ENCODE measurements at places on chromosomes 12 and 14.

GRCh38 chr14:99273766-99274345, 1.9 kb upstream of the BCL11B start:
- DNase-seq = no peak

DNA sequence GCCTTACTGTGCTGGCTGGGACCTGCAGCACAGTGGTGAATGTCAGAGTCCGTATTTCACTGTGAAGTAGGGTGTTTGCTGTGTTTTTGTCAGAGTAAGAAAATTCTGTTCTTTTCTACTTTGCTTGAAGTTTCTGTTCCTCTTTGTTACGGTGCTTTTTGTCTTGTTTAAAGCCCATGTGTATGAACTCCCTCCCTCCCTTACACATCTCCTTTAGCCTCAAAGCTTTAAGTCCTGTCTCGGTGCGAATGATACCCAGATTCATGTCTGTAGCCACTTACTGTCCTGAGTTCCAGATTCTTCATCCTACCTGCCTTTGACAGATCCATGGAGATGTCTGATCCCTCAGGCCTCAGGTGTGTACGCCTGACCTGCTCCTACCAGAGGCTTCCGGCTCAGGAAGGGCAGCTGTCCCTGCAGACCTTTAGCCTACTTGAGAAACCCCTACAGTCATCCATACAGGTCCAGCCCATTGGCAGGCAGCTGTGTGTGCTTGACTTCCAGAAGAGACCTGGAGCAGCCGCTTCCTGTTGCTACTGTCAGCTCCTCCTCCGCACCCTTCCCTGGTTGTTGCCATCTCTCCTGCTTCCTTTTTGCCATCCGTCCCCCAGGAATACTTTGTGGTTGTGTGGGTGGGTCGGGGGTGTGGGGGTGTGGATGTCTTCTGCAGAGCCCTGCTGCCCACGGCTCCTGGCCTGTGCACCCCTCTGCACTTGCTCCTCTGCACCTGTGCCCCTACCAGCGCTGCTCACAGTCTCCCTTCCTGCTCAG, 72.9 kb downstream of the DDX51 start:
- no peak for DNase-seq

DNA sequence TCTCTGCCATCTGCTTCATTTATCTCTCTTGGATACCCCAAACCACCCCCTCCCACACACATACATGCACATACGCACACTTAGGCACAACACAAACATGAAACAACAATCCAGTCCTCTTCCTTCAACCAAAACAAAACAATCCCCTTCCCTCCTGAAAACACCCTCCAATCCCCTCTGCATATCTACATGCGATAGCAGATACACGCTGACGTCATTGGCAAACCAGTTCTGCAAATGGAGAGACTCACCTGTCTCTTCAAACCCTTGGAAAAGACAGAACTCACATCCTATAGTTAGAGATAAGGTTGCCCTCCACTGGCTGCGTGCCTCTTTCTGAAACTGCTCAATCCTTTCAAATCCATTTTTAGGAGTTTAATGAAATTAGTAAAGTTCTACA, 37.2 kb upstream of the RMST start:
- DNase-seq = no peak

- DNase-seq = no peak
Measured at GRCh38 chr14:89866458-89866857, 88.1 kb downstream of the EFCAB11 start.

DNA sequence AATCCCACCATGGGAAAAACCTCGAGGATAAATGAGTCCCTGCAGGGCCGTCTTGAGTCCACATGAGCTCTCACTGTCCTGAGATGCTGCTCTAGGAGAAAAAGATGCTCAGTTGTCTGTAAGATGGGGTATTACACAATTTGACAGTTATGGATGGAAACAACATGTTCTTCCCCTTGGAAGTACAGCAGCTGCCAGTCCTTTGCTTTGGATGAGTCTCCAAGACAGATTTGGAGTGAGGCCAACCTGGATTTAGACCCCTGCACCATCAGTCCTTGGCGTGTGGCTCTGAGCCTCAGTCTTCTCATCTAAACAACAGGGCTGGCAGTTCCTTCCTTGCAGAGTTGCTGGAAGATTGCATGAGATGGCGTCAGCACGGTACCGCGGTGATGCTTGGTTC, 309.1 kb upstream of the FKBP4 start:
- no peak for DNase-seq

DNA sequence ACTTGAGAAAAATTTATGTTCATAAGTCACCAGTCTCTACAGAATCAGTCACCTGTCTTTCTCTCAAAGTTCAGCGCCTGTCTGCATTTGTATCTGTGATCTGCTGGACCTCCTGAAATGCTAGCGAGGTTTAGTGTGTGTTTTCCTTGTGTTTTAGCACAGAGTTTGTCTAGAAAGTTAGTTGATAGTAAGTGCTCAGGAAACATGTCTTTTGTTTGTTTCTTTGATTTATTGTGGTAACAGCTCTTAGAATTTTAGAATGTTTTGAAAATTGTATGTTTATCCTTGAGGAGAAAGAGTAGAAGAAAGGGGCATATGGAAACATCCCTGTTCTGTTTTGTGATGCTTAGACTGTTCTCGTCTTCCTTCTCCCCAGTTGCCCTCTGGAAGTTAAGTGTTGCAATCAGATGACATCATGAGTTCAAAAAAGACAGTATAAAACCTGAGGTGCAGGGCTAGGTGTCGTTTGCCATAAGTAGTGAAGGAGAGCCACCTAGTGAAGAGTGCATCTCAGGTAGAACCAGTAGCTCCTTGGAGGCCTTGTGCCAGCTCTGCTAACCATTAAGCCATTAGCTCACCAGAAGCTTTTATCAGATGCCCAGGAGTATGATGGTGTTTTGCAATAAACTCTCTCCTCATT, 44.8 kb downstream of the FBXW8 start:
- no peak for DNase-seq

- no peak for DNase-seq
Measured at GRCh38 chr12:24822121-24822899, 126.6 kb downstream of the BCAT1 start.

GRCh38 chr12:62516927-62517326, 50.3 kb downstream of the MON2 start:
- DNase-seq = no peak

DNA sequence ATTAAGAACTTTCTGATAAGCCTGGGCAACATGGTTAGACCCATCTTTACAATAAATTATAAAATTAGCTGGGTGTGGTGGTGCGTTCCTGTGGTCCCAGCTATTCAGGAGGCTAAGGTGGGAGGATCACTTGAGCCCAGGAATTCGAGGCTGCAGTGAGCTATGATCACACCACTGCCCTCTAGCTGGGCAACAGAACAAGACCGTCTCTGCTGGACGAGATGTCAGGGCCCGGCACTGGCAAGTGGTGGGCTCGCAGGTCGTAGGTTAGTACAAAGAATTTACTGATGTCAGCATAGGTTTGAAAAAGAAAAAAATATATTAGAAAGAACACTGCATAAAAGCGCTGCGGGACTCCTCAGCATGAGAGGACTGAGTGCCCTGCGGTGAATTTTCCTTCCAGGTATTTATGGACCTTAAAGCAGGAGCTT, 15.7 kb upstream of the VSIG10 start:
- DNase-seq = no peak

GRCh38 chr12:115609347-115609746, 668.1 kb downstream of the MED13L start:
- no peak for DNase-seq

GRCh38 chr14:84208451-84208850, 1321.5 kb upstream of the FLRT2 start:
- DNase-seq = no peak

DNA sequence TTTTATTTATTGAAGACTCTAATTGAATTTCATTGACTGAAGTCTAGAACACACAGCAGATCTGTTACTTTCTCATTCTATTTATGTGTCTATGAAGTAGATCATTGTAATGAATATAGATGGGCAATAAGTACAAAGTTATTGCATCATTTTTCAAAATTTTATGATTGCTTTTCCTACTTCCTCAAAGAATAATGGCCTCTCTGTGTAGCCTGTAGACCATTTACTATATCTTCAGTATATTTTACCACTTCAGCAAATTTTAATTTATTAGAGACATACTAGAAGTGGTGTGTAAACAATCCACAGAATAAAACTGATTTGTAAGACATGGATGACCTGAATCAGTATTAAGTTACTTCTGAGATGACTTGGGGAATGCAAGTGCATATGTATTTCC, 291.7 kb upstream of the FAR2 start:
- no peak for DNase-seq

GRCh38 chr14:33999771-34000291, 49.0 kb upstream of the EGLN3 start:
- no peak for DNase-seq

DNA sequence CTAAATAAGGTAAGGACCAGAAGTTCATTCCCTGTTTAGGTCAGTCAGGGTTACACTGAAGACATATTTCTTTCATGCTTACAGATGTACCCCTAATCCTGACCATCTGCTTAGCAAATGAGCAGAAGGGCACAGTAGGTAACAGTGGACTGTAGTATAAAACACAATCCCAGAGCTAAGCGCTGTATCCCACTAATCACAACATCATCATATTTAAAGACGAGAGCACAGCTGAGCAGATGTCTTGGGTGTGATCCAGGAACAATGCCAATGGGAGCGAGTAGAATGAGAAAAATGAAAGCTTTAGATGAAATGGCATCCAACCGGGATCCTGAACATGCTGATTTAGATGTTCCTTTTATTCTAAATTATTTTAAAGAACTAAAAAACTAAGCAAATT, 213.4 kb downstream of the CCER1 start:
- no peak for DNase-seq

DNA sequence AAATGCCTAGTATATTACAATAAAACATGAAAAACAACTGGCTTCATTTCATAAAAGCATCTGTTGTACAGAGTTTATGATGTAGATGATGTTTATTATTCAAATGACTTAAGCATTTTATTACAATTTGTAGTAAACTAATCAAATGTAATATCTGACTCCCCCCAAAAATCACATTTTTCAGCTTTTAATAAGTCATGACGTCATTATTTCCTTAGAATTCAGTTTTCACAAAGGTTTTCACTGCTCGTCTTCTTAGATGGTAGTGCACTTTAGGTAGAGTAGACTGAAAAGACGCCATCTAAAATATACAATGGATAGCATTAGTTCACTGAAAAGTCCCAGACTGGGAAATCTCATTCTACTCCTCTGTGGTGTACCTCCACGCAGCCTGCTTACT, 181.5 kb downstream of the ACSS3 start:
- DNase-seq = no peak

- peak; percentile 55 for DNase-seq
Measured at GRCh38 chr12:104623883-104624282, 167.1 kb downstream of the CHST11 start.

DNA sequence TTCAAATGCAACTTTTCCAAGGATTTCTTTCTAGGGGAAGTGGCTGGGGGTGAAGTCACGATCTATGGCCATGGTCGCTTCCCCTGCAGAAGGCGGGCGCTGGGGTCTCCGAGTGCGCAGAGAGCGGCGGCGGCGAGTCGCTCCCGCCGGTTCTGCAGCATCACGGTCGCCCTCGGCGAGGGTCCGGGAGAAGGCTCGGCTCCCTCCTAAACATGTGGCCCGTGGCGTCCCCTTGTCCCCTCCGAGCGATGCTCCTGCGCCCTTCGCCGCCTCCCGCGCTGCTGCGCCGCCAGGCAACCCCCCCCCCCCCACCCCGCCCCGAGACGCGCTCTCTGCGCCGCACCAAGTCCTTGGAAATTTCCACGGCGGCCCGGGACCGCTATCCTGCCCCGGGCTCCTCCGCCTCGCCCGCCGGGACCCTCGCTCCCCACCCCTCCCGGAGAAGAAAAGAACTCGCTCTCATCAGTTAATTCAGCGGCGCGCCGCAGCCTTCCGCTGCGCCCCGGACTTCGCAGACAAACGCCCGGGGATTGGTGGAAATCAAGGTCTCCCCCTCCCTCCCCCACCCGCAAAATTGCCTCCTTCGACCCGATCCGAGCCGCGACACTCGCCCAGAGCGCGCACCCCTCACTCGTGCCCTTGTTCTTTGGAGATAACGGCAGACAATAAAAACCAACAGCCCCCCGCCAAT, at the start of gene ST8SIA1:
TSS of gene ST8SIA1 (minus strand) at position 298 of the 691 bp plus-strand sequence. CDS start 475 bp downstream, outside the sequence.
- no peak for DNase-seq

DNA sequence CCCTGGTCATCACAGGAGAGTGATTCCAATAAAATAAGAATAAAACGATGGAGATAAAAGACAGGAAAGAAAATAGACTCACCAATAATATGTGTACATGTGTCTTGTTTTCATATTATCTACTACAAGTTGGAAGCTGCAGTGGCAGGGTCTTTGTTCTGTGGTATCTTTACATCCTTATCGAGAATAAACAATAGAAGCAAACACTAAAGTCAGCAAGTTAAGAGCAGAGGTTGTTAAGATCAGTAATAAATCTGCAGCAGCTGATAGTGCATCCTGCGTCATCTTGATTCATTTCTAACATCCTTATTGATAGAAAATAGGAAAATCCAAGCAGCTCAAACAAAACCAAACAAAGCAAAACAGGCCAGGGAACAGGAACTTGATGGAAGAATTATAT, 107.4 kb downstream of the RPS29 start:
- no peak for DNase-seq

DNA sequence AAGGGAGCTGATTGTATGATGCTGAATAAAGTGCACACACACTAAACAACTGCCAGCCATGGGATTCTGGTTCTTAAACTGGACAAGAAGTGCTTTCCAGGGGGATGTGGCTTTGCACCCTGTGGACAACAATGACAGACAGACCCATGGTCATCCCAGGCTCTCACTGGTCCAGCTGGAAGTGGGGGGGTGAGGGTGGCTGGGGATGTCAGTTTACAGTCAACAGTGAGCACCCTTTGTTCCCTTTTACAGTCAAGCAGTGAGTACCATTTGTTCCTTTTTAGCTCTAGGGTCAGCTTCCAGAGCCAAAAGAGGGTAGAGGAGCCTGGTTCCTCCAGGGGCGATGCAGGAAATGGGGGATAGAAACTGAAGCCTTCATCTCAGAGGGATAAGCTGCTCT, 100.7 kb downstream of the SMOC1 start:
- DNase-seq = no peak

- DNase-seq = no peak
Measured at GRCh38 chr12:14239350-14239934, 126.0 kb upstream of the ATF7IP start.

GRCh38 chr12:81953541-81953940, 194.4 kb upstream of the PPFIA2 start:
- DNase-seq = no peak

- DNase-seq = no peak
Measured at GRCh38 chr12:53299101-53299453, 418 bp upstream of the MYG1 start.

DNA sequence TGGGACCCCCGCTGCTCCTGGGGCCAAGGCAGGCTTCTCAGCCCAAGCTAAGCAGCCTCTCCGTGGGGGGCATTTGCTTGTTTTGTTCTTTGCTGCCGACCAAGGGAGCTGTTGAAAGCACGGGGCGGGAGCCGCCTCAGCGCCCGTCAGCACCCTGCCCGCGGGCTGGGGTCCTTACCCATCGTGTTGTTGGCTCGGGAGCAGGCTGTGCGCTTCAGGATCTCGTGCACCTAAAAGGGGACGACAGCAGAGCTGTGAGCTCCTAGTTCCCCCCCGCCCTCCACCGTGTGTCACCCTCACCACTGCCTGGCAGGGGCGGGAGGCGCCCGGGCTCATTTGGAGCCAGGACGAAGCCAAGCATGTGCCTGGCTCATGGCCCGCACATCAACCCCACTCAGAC, 117.5 kb downstream of the ANO2 start:
- DNase-seq = no peak

- DNase-seq = peak; percentile 52
Measured at GRCh38 chr14:50560931-50561285, 963 bp downstream of the ATL1 start.

- DNase-seq = no peak
Measured at GRCh38 chr14:32121948-32122347, 44.8 kb downstream of the ARHGAP5 start.

GRCh38 chr14:99809859-99810558, 16.8 kb downstream of the EML1 start:
- no peak for DNase-seq

Measured in NCI-H187 (cell line).